ENCODE measurements at places on chromosomes 3 and 15. TPM values are rescaled to one million over a fixed set of nuclear protein-coding genes. Genes with fewer than 3 reads are reported as not detected.

Gene CNTN6
- polyA plus RNA-seq: 2.9 TPM

Gene NME9
- 4.6 TPM for polyA plus RNA-seq

Gene BFSP2
- polyA plus RNA-seq: 0.22 TPM

DNA sequence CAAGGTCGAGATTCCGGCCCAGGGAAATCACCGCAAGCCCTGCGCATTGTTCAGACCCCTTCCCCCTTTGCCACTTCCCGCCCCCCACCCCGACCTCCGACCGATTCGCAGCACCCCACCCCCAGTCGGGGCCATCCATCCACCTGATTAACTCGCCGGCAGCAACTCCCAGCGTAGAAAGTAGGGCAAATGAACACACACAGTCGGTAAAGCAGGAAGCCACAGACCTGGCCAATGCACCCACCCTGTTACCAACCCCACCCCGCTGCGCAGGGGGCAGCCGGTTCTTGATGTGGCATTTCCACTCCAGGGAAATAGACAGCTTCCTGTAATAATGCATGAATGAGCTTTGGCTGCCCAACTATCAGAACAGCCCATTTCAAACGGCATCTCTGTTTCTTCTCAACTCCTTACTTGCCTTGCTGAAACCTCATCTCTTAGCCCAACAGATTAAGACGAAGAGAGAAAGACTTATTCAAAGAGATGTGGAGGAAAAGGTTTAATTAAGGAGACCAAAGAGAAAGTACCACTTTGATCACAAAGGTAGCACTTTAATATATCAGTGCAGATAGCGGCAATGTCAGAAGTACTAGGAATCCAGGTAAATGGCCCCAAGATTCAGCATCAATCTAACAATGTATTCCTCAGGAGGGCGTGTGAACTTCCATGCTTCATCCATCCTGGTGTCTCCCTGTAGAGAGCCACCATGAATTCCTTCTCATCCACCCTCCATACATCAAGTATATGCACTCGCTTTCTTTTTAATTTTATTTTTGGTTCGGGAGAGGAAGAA is 1.9 kb downstream of the TNIK start:
- no peak for DNase-seq

- DNase-seq: no peak
Observed at GRCh38 chr3:8499181-8499611, 2.4 kb upstream of the LMCD1 start.

DNA sequence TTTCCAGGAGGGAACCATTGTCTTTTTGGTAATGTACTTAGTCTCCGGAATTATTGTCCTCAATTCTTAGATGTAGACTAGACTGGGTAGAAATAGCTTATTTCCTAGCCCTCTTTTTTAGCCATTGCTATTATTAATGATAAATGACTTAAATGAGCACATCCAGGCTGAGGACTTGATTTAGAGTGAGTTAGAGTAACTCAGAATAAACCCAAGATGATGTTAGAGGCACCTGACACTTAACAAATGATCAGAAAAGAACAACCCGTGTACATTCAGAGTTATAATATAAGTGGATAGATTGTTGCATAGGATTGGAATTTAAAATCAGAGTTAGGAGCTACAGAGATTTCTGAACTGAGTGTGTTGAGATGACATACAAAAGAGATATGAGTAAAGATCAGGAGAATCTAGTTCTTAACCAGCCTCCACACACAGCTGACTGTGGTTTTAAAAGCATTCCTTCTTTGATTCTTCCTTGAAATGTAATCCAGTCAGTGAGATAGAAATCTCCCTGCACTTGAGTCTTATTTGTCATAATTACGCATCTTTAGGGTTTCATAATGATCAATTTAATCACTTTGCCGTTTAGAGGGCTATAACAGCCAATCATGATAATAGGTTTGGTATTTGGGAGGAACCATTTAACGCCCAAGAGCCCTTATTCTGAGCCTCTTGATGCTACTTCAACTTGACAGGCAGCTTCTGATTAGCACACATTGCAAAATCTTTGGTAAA is 366.5 kb downstream of the GAP43 start:
- no peak for DNase-seq
